Fibroblast of skin of left biceps (primary cell): ENCODE measurements at places on chromosomes 3 and 15.

GRCh38 chr15:54289590-54290136 lies 311.4 kb downstream of the UNC13C start:
- no peak for DNase-seq

DNA sequence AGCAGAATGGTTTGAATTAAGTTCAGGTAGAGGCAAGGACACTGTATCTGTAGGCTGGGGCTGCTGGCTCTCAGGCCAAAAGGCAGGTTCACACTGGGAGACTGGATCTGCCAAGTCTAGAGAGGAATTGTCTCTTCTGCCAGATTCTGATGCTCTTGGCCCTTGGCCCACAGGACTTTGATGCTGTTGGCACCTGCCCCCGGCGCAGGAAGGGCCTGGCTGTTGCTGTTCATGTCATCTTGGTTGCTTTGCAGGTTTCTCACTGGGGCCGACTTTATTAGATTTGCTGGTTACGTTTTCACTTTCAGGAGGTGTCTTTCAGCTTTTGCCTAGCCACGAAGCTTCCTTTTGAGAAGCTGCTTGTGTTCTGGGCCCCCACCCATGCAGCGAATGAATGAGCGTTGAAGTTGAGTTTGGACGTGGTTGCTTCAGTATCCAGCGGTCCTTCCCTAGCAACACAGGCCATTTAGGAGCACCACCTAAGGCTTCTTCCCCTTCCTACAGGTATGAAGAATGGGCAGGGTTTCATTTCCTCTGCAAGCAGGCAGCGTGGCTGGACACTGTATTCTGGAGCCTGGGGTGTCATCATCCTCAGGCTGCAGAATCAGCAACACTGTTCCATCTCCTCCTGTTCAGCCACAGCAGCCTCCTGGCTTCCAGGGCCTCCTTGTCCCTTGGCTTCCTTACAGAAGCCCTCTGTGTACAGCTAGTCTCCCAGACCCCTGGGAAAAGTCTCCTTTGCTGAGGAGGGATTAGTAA lies 65.6 kb upstream of the PRR23C start:
- no peak for DNase-seq

GRCh38 chr3:38124324-38125122 lies 12.4 kb downstream of the ACAA1 start:
- no peak for DNase-seq

DNA sequence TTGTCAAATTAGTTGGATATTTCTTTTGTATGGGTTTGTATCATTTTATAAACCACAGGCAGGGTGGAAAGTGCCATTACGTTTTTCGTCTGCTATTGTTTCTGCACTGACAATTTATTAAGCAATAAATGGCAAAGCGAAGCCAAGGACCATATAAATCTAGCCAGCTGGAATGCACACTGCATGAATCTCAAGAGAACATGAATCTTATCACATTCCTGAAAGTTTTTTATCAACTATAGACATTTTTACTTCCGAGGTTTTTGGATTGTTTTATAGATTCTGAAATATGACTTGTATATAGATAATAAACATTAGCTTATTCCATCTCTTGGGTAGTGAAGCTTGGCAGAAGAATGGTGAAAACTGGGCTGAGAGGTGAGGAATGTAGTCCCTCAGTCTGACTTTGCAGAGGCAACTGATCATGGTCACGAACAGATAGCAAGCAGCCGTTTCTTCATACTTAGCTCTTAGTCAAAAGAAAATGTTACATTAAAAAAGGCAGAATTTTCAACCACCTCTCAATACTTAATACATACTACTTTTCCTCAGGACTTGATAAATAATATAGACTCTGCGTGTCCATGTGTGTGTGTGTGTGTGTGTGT lies 102.7 kb downstream of the OSBPL10 start:
- peak; percentile 53 for DNase-seq

DNA sequence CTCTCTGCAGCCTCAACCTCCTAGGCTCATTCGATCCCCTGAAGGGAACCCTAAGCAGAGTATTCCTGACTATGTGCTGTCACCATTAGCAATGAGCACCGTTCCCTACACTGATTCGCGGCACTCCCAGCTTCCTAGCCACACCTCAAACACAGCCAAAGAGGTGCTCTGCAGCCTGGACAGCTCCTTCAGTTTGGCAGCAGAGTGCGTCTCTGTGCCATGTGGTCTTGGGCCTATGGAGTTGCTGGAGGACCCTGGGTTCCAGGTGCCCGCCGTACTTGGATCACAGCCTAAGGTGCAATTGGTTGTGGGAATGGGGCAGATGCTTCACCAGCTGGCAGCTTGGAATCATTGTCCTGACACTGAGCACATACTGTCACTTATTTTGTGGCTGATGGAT lies 17.3 kb upstream of the IL12A start:
- no peak for DNase-seq

DNA sequence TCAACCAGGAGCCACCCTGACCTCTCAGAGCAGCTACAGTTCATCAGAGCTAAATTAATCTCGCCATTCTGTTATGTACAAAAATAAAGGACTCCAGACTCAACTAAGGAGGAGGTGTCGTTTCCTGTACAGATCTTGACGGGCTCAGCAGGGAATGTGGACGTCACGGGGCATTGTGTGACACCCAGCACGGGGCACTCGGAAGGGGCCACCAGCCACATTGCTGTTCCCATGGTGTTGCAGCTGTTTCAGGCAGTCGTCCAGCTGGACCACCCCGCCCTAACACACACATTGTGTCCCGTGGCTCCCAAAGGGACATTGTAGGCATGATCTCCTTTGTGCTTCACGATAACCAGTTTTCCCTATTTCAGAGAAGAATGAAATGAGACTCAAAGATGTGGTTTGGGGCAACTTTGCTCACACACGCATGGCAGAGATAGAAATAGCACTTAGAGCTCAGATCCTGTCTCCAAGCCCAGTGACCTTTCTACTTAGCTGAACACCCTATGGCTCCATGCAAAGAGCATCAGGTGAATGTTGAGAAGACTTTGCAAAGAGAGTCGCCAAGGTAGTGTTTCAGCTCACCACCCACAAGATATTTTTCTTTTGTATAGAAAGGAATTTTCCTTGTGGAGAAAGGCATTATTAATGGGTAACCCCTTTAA lies 5.5 kb downstream of the SSUH2 start:
- no peak for DNase-seq

- DNase-seq = peak; percentile 13
Measured at GRCh38 chr15:63945007-63945788, 101.1 kb downstream of the DAPK2 start.

GRCh38 chr15:46278486-46279090 lies 643.8 kb downstream of the SQOR start:
- no peak for DNase-seq

- DNase-seq = no peak
Measured at GRCh38 chr3:20256144-20256543, 70.1 kb upstream of the SGO1 start.

DNA sequence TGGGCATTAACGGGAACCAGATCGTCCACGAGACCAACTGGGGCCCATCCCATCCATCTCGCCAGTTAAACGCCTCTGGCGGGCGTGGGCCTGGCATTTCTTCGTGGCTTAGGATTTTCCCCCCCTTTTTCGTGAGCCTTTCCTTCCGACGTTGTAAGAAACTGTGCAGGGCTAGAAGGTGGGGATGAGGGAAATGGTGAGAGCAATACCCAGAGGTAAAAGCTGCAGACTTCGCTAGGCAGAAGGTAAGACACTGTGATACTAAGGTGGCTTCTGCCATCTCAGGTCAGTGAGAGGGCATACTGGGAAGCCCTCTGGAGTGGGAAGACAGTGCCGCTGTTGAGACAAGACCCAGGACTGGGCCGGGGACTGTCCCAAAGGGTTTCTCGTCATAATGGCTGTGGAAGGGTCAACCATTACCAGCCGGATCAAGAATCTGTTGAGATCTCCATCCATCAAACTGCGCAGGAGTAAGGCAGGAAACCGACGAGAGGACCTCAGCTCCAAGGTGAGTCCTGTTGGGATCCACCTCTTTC lies 666 bp downstream of the MAPKBP1 start:
- no peak for DNase-seq

DNA sequence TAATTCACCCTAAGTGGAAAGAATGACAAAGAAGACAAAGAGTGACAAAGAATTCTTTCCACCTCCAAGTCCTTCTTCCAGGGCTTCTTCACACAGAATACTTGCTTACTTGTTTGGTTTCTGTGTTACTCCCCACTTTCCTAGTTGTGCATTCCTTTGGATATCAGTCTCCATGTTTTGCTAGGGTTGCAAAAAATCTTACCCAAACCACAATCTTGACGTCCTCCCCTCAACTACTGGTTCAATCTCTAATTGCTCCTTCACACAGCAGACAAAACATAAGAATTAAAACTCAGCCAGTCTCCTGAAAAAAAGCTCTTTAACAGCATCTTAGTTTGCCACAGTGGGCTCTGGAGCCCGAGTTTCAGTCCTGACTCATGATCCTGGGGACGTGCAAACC lies 297.6 kb upstream of the CHRNA7 start:
- DNase-seq = no peak

- DNase-seq = no peak
Measured at GRCh38 chr3:32958509-32958908, 7.1 kb downstream of the CCR4 start.

- no peak for DNase-seq
Measured at GRCh38 chr15:67524235-67524634, 3.3 kb downstream of the C15orf61 start.

DNA sequence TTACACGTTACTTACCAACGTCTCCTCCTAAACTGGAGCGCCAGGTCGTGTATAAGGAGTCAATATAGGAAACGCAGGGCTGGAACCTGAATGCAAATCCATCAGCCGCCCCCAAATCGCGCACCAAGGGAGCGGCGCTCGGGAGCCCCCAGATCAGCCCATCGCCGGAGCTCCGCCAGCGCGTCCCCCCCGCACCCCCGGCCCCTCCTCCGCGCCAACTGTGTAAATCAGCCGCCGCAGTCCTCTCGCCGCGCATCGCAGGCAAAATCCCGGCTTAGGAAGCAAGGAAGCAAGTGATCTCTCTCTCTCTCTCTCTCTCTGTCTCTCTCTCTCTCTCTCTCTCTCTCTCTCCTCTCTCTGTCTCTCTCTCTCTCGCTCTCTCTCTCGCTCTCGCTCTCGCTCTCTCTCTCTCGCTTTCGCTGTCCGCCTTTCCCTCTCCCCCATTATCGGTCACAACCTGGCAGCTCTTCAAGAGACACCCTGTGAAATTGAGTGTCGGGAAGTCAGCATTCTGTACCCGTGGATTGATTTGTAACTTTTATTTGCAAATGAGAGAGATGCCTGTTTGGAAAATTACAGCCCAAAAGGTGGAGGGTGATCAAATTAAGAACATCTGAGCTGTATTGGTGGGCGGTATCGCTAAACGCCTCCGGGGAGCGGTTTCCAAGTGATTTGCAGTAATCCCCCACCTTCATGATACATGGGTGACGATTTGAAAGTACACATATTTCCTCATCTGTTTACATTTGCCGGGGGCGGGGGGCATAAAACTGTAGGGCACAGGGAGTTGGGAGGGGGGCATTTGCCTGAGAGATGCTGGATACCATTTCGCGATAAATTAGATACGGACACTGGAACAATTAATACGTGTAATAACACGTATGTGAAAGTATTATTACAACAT lies 645 bp upstream of the SLITRK3 start:
- no peak for DNase-seq
